GM06990 (cell line): ENCODE measurements at places on chromosomes 7 and 10.

DNA sequence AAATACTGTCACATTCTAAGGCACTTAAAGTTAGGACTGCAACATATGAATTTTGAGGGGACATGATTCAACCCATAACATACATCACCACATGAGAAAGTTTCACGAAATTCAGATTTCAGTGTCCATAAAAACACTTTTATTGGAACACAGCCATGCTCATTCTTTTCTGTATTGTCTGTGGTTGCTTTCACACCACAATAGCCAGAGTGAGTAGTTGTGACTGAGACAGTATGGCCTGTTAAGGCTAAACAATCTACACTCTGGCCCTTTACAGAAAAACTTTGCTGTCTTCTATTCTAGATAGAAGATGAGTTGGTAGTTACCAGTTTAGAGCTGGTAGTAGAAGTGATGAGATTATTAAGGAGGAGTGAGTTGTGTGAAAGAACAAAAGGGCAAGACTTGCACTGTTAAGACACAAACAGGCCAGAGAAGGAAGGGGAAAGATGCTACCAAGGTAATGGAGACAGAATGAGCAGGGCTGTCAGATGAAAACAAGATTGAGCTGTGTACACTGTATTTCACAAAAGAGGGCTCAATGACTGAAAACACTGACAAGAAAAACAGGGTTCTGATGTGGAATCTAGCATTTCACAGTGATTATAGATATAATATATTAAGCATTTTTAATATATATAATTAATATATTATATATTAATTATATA, 108.6 kb downstream of the PPP1R3A start:
- DNase-seq = no peak

DNA sequence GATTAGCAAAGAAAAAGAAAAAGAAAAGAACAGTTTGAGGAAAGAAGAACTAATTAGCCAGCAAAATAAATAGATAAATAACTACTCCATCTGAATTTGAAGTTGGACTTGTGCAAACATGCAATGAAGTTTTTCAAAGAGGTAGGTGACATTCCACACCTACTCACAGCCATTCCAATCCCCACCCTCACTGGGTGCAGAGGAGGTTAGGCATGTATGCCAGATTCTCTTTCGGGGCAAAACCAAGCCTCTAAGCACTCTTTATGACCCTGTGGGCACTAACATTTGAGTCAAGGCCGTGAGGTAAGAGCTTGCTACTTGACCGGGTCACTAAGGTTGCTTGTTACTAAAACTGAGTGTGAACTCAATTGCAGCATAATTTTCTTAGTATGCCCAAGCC, 108.4 kb upstream of the SEMA3A start:
- DNase-seq = no peak

DNA sequence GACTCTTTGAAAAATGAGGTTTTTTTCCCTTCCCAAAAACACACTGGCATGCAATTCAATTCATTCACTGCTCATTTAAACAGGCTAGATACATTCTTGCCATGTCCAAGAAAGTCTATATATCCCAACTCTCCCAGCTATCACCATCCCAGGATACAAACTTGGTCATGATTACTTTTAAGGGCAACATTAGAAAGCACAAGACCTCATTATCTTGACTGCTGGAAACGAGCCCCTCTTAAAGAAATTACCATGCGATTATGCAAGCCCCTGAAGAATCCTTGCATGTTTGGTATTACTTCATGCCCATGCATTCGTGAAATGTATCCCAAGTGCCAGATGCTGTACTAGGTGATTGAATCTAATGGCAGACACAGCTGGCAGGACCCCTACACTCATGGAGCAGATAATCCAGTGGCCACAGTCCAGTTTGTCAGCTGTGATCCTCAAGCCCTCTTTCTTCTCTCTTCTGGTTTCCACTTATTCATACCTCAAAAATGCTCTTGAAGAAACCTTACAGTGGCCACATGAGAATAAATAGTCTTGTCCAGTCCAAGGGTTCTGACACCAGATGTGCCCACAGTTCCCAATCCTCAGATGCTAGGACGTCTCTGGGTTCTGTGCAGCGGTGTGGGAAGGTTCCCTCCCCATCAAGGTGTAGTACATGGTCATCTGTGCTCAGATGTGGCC, 103.7 kb upstream of the HABP2 start:
- no peak for DNase-seq

DNA sequence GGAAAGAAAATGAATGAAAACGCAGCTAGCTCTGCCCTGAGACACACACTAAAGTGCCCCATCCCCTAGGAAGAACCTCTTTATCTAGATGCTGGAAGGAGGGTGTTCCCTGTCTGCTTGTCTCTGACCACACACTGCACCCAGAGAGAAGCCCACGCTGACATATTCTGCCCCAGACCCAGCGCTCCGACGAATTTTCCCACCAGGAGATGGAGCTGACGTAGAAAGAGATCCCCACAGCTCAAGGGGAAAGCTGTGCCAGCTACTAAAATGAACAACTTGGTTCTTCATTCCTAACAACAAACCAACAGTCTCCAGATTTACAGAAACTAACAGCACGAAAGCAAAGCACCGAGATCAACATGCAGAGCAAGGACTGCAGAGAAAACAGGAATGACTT, 73.3 kb downstream of the KIAA1549 start:
- no peak for DNase-seq

DNA sequence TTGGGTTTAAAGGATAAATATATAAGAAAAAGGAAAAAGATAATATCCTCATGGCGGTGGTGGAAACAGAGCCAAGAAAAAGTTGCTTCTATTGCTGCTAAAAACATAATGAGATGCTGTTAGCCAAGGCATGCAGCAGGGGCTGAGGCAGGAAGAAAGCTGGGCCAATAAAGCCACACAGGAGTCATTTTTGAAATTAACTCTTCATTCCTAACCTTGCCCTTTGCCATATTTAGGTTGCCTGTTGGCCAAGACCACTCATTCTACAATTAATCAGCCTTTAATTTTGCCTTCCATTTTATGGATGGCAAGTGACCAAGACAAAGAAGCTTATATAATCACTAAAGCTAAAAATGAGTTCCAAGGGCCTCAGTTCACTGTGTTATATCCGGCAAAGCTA, 58.2 kb downstream of the ARMH3 start:
- no peak for DNase-seq

GRCh38 chr7:2000746-2001321, 231.9 kb downstream of the MAD1L1 start:
- DNase-seq = no peak

- no peak for DNase-seq
Measured at GRCh38 chr10:3206511-3207157, 34.1 kb upstream of the PITRM1 start.

DNA sequence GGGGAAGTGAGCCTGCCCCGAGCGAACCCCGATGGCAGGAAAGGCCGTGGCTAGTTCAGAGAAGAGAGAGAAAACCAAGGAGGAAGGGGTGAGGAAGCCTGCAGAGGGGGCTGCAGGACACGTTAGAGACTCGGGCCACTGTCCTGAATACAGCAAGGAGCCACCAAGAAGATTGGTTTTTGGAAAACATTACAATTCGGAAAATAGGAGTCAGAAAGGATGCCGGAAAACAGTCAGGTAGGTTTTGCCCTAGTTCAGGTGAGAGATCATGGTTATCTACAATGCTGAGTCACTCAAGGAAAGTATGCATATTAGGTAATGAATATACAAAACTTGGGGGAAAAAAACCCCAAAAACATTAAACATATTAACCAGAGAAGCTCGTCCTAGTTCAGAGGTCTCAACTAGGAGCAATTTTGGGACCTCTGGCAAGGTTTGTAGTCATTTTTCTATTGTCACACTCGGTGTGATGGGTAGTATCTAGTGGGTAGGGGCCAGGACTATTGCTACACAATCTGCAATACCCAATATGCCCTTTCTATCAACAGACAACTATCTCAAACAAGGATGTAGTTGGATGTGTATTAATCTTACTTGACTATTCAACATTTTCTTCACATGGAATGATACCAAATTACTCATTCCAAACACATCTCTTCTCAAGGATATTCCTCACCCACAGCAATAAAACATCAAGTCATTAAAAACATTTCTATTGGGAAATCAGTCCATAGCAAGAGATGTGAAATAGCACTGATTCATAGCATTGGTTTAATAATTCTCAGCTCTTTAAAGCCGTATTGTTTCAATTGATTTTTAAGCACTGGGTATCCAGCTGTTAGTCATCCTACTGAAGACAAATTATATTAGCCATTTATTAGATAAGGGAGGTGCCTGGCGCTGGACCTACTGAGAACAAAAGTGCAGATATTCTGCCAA, 74.4 kb upstream of the RSU1 start:
- DNase-seq = no peak

GRCh38 chr10:69426376-69426727, 9.6 kb upstream of the TACR2 start:
- DNase-seq = no peak

- DNase-seq = no peak
Measured at GRCh38 chr7:156223935-156224832, 411.9 kb upstream of the SHH start.

DNA sequence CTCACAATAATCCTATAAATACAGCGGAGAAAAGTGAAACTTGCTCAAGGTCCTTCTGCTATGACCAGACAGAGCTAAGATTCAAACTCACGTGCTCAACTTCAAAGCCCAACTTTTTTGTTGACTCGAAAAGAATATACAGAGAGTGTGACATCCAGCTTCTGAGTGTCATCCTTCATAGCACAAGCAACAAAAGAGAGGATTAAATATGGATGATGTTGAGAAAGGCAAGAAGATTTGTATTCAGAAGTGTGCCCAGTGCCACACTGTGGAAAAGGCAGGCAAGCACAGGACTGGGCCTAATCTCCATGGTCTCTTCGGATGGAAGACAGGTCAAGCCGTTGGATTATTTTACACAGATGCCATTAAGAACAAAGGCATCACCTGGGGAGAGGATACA, 2.1 kb upstream of the FAM3C start:
- no peak for DNase-seq

GRCh38 chr10:20334559-20334958, 518.3 kb downstream of the PLXDC2 start:
- DNase-seq = no peak

DNA sequence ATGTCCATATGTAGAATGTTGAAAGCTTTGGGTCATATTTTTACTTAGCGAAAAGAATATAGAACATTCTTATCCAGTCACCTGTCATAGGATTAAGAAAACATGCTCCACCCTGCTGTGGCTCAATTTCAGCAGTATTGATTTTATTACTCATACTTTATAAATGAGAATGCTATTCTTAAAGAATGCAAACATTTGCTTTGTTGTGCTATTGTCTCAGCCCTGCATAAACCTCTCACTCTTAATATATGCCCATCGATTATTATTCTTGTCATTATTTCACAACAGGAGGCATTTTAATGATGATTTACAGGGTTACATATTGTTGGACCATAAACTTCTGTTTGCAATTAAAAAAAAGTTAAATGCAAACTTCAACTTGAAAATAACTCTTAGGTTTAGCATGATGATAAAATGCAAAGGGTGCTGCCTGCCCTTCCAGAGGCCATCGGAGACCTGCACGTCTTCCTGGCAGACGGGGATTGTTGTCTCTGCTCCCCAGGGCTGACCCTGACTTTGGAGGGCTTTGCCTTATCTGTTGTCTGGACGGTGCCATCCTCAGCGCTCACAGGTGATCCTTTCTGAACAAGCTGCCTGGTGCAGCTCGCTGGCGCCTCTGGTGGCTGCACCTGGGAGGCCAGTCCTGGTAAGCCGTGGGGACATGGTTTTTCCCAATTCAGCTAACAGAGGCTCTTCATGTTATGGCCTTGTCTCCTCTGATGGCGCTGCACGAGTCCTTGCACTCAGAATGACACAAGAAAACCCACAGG, 50.0 kb upstream of the SHH start:
- no peak for DNase-seq

GRCh38 chr10:44949127-44949802, 10.3 kb upstream of the RASSF4 start:
- no peak for DNase-seq

GRCh38 chr10:110058212-110058611, 50.4 kb downstream of the ADD3 start:
- no peak for DNase-seq

GRCh38 chr7:114507381-114507780, 92.8 kb downstream of the FOXP2 start:
- DNase-seq = no peak

DNA sequence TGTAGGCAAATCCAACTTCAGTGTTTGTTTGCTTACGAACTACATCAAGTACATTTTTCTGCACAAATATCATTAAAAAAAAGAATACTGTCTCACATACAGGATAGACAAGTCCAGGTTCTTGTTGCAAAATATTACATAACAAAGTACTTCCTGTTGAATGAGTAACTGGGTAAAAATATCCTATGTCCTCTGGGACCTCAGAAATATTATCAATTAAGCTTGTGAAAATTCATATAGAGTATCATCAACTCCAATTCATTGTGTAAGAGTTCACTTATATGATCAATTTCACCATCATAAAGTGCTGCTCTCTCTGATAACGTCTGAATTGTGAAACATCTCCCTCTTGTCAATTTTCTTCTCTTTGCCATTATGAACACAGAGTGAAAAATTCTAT, 22.6 kb downstream of the HERC4 start:
- no peak for DNase-seq

DNA sequence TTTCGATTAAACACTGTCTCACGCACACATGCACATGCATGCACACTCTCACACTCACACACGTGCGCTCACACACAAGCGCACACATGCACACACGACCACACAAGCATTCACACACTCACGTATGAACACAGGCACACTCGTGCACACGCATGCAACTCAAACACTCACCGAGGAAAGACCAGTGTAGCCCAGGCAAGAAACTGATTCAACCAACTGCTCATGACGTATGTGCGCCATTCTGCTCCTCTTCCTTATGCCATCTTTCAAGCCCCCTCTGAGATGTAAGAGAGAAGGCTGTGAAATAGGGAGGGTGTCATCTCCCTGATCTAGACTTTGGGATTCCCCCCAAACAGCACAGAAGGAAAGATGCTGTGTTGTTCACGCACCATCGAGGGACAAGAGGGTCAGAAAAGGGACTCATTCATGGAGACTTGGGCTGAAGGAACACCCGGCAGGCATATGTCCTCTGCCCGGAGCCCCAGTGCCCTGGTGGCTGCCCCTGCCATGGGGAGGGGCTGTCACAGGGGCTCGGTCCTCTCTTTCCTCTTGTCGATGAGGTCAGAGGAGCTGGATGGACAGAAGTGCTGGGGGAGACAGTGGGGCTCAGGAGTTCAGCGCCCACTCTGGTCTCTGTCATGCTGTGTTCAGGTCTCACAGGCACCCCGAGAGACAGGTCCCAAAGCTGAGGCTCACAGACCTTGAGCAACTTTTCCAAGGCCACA, 130.1 kb upstream of the SHH start:
- DNase-seq = no peak

- no peak for DNase-seq
Measured at GRCh38 chr7:36207451-36208291, 54.6 kb downstream of the EEPD1 start.

GRCh38 chr7:25926891-25927625, 224.9 kb upstream of the NFE2L3 start:
- DNase-seq = no peak

GRCh38 chr7:159158888-159159405, 14.3 kb upstream of the VIPR2 start:
- DNase-seq = no peak

- DNase-seq = no peak
Measured at GRCh38 chr10:30759423-30759822, 129.9 kb upstream of the LYZL2 start.
